ENCODE measurements at places on chromosomes 3 and 15.

GRCh38 chr3:186461141-186461540 is 83.0 kb downstream of the CRYGS start:
- no peak for DNase-seq

DNA sequence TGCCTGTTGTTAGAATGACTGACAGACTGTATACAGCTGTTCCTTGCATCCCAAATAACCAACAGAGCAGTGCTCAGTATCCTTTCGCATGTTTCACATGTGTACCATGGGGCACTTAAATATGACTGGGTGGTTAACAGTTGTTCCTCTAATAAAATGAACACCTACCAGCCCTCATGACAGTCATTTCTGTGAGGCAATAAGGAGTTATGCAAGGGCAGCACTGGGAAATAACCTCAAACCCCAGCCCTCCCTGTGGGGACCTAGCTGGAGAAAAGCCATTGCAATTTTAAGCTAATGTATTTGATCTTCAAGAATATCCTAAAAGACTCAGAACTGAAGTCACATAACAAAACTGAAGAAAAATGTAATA is 7.3 kb downstream of the RFT1 start:
- DNase-seq: no peak

GRCh38 chr15:93476491-93477177 is 387.6 kb upstream of the RGMA start:
- no peak for DNase-seq

DNA sequence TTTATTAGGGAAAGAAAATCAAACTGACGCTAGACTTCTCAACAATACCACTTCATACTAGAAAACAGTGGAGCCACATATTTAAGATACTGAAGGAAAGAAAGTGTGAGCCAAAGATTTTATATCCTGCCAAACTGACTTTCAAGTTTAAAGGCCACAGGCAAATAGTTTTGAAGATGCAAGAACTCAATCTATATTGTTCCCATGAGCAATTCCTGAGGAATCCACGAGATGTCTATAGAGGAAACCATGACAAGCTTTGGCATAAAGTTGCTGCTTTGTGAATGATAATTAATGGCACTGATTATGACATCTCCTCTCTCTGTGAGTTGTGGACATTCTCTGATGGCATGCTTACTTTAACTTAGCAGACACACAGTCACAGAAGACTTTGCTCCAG is 276.1 kb upstream of the GOLGA6L4 start:
- no peak for DNase-seq

DNA sequence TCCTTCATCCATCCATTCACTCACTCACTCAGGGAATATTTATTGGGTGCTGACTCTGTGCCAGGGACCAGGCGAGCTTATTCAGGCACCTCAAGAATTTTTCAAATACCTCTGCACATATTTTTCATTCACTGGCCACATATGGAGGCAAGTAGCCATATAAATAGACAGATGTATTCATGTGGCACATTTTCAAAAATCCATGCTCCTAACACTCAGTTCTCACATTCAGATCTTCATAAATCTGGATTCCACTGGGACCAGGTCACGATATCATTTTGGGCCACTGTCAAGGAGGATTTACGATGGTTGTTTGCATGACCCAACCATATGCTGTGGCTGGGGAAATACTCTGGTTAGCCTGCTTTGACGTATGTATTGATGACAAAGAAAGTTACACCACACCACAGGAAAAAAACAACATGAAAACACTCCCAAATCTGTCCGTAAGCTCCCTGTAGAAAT is 241.8 kb upstream of the LRTM1 start:
- no peak for DNase-seq

DNA sequence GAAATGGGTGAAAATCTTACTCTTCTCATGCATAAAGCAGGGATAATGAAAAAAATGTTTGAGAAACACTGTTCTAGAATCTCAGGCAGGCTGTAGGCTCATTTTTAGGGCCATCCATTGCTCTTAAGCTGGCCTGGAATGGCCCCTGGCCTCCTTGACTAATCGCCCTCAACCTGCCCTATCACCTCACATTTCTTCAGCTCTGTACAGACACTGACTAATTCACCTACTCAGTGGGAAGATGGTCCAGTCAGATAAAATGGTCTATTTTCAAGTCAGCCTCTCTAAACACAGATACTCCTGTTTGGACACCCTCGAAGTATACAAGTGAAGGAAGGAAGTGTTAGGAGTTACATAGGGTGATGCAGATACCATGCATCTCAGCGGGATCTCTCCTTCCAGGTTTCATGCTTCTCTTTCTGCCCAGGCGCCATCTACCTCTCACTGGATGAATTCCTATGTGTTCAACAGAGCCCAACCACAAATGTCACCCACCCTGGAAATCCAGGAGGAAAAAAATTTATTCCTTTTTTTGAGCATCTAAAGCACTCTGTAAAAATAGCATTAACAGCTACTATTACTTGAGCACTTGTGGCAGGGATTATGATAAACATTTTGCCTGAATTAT is 12.1 kb downstream of the FMN1 start:
- DNase-seq: no peak

DNA sequence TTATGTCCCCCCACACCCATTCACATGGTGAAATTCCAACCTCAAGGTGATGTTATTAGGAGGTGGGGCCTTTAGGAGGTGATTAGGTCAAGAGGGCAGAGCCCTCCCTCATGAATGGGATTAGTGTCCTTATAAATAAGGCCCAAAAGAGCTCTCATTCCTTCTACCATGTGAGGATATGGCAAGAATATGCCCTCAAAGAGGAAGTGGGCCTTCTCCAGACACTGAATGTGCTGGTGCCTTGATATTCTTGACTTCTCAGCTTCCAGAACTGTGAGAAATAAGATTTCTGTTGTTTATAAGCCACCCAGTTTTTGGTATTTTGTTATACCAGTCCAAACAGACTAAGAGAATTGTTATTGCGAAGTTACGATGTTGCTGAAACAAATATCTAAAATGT is 94.4 kb downstream of the ANKRD28 start:
- no peak for DNase-seq

GRCh38 chr3:57078344-57078634 is 17.8 kb downstream of the SPATA12 start:
- DNase-seq: no peak

DNA sequence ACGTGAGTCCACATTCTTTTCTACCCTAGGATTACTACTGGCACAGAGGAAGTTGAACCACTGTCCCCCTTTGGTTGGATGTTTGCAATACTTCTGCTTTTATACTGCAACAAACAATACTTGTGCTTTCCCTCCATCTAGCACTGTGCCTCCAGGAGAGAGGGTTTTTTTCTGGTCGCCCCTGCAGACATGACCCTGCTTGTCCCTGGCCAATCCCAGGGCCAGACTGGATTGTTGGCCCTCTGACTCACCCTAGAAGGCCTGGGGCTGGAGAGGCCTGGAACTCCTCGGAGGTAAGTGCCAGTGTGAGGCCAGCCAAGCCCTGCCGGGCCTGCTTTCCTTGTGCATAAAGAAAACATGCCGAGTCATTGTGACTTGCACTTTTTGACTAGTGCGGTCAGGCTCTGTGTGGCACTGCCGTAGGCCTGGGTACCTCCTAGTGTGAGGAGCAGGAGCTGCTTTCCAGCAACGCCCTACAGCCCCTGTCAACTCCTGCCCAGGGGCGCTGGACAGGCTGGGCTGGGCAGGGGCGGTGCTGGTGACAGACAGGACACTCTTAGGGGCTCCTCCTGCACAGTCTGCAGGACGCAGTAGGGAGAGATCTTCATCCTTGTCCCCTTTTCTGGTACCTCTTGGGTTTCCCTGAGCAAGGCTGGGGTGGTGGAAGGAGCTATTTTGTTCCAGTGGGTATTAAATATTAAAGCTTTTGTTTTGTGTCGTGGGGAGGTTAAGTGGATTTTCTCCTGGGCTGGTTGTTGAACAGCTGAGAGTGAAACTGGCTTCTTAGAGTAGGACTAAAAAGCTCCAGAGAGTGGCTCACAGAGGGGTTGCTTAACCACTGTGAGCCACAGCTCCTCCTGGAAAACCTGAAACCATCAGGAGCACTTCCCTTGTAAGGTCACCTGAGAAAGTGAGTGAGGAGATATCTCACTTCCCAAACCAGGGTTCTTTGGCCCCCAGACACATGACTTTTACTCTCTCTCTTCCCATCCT is 14.4 kb upstream of the TKT start:
- DNase-seq: peak; percentile 100

DNA sequence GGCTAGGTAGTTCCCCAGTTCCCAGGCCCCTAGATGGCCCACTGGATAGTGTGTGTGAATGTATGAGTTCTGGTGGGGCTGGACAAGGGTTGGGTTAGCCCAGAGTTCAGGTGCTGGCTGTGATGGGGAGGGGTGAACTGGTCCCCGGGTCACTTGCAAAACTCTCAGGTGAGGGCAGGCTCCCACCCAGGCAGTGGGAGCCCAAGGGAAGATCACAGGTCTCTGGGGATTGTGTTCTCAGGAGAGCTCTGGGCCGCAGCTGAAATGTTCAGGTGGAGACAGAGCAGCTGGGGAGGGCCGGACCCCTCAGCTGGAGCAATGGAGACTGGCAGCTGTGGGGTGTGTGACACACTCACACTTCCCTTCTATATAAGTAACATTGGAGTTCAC is 12.8 kb upstream of the FAM98B start:
- DNase-seq: no peak

DNA sequence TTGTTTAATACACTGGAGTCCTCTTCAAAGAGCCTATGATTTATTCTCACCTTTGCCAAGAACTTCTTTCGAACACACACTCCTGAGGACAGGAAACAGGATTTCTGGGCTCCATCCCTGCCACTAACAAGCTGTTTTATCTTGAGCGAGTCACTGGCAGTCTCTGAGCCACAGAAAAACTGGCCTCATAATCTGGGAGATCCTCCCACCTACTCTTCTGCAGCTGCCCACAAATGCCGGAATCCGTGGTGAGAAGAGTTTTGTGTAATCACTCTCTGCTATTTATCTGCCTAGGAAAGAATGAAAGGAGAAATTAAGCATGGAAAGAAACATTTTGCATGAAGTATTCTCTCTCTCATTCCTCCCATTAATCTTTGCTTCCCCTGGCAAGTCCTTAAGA is 172.0 kb upstream of the TRIM42 start:
- DNase-seq: no peak

- DNase-seq: no peak
Observed at GRCh38 chr3:108006881-108007331, 83.9 kb downstream of the CD47 start.

- DNase-seq: no peak
Observed at GRCh38 chr3:64190517-64191515, 34.5 kb downstream of the PRICKLE2 start.

DNA sequence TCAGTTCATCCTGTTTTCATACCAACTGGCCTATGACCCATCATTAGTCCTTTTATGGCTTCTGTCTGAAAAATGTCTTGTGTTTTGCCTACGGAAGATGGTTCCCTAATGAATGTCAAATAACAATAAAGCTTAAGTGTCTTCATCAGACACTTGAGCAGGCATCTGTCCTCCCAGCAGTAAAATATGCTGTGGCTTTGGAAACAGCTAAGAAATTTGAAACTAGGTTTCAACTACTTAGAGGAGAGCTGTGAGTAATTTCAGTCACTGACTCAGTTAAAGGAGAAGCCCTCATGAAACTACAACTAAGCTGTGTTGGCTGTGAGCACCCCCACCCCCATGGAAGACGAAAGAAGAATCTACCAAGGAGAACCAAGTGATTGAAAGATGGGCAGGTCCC is 409.4 kb upstream of the PPP2R3A start:
- DNase-seq: no peak

DNA sequence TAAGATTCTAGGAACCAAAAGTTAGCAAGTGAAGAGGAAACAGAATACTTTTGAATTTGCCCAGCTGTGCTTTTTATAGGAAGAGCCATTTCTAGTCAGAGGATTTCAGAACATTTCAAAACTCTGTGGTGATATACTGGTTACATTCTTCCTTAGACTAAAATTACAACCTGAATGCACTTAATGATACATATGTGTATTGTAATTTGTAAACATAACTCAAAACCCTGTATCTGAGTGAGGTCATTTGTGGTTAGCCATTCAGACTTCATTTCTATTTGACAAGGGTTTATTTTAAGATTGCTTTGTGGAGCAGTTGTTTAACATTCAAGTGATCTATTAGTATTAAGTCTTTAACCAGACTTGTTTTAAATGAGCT is 59.4 kb upstream of the TRIM71 start:
- no peak for DNase-seq

GRCh38 chr3:10655105-10655504 is 149.7 kb upstream of the ATP2B2 start:
- no peak for DNase-seq

- DNase-seq: peak; percentile 70
Observed at GRCh38 chr3:124372775-124373174, 357.5 kb upstream of the UMPS start.

- peak; percentile 53 for DNase-seq
Observed at GRCh38 chr3:150410311-150411105, 2.4 kb downstream of the TSC22D2 start.

- DNase-seq: no peak
Observed at GRCh38 chr15:43505738-43506137, 11.7 kb upstream of the MAP1A start.

GRCh38 chr15:99511866-99512661 is 53.7 kb upstream of the MEF2A start:
- no peak for DNase-seq

GRCh38 chr3:127798716-127799115 is 23.6 kb downstream of the MGLL start:
- no peak for DNase-seq

- peak; percentile 84 for DNase-seq
Observed at GRCh38 chr3:45688194-45688881, 858 bp upstream of the SACM1L start.

DNA sequence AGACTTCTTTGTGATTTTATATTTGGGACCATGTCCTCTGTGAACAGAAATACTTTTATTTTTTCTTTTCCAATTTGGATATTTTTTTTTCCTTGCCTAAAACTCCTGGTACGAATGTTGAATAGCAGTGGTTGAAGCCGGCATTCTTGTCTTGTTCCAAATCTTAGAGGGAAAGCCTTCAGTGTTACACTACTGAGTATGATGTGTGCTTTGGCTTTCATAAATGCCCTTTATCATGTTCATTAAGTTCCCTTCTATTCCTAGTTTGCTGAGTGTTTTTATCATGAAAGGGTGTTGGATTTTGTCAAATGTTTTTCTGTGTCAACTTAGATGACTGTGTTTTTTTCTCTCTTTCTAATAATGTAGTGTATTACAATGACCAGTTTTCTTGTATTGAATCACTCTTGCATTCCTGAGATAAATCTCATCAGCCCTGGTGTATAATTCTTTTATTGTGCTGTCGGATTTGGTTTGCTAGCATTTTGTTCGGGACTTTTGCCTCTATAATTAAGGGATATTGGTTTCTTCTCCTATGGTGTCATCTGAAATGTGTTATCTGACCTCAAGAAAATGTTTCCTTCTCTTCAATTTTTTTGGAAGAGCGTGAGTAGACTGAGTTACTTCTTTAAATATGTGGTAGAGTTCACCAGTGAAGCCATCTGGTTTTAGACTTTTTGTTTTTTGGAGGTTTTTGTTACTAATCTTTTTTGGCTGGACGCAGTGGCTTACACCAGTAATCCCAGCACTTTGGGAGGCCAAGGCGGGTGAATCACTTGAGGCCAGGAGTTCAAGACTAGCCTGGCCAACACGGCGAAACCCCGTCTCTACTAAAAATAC is 33.3 kb downstream of the MAP1A start:
- no peak for DNase-seq

- no peak for DNase-seq
Observed at GRCh38 chr3:81872566-81872965, 111.1 kb upstream of the GBE1 start.

- DNase-seq: no peak
Observed at GRCh38 chr15:54017959-54018358, 39.7 kb downstream of the UNC13C start.

Data from ELF-1 (cell line).